ENCODE measurements at places on chromosomes 13 and 19.

- DNase-seq: no peak
Observed at GRCh38 chr13:101520672-101521071, 68.2 kb downstream of the ITGBL1 start.

- peak; percentile 53 for DNase-seq
Observed at GRCh38 chr13:48317511-48318376, 14.2 kb downstream of the RB1 start.

DNA sequence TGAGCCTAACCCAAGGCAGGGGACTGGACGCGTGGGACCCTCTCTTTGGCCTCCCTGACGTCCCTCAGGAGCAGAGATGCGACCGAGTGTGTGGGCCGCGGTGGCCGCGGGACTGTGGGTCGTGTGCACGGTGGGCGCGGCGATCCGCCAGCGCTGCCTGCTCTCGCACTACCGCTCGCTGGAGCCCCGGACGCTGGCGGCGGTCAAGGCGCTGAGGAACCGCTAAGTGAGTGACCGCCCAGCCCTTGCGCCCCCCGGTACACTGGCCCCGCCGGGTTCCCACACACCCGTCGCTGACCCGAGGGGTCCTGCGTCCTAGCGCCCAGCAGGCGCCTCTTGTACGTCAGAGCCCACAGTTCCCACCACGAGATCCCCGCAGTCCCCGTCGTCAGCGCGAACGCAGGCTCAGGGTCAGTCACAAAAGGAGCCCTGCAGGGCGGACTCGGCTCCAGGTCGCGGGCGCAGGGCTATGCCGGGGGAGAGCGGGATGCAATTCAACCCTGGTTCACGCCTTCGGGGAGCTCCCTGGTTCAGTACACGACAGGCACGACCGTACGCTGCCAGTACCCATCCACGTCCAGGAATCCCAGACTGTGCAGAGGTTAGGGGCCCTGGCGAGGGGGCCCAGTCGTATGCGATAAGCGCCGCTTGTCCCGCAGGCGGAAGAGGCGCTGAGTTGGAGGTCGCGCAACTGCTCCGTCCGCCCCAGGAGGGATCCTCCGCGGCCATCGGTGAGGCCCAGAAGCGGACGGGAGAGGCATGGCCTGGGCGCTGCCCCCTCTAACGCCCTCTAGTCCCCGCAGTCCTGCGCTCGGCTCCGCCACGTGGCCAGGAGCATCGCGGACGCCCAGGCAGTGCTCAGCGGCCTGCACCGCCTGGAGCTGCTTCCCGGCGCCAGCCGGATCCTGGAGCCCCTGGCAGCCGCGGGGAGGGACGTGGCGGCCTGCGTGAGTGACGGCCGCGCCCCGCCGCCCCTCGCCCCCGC is 3.6 kb upstream of the IFNL2 start:
- no peak for DNase-seq

DNA sequence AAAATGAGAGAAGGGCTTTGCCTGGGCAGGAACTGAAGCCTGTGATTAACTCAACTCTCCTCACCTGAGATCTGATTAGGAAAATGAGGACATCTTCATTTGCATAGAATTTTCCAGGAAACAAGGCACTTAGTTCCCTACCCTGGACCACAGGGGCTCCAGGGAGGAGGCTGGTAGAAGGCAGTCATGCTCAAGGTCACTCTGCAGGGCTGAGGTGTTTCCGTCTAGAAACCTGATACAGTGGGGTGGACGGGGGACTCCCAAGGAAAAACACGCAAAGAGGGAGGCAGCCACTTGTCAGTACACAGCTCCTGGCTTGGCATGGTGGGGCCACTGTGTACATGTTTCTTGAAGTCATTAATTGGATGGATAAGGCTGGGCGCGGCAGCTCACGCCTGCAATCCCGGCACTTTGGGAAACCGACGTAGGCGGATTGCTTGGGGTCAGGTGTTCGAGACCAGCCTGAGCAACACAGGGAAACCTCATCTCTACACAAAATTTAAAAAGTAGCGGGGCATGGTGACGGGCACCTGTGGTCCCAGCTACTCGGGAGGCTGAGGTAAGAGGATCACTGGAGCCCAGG is 6.0 kb downstream of the KLK14 start:
- DNase-seq: no peak

- DNase-seq: no peak
Observed at GRCh38 chr19:2834294-2834871, 6.9 kb upstream of the ZNF555 start.

GRCh38 chr19:1177322-1178114 is 3.5 kb upstream of the SBNO2 start:
- no peak for DNase-seq

- peak; percentile 56 for DNase-seq
Observed at GRCh38 chr13:43303033-43303729, 279.8 kb downstream of the DNAJC15 start.

- DNase-seq: no peak
Observed at GRCh38 chr13:32047793-32048192, 16.2 kb downstream of the FRY start.

DNA sequence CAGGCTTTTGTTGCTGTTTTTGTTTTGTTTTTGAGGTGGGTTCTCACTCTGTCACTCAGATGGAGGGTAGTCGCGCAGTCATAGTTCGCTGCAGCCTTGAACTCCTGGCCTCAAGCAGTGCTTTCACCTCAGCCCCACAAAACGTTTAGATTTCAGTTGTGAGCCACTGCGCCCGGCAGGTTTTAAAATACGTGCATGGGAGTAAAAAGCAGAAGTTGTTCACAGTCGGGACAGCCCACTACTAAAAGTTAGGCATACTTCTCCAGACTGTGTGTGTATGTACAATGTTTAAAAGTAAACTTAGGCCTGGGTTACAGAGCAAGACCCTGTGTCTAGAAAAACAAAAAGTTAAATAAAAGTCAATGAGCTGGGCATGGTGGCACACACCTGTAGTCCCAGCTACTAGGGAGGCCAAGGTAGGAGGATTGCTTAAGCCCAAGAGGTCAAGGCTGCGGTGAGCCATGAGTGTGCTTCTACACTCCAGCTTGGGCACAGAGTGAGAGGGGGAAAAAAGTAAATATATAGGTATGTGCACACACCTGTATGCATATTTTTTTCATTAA is 6.1 kb downstream of the SAFB start:
- DNase-seq: no peak

DNA sequence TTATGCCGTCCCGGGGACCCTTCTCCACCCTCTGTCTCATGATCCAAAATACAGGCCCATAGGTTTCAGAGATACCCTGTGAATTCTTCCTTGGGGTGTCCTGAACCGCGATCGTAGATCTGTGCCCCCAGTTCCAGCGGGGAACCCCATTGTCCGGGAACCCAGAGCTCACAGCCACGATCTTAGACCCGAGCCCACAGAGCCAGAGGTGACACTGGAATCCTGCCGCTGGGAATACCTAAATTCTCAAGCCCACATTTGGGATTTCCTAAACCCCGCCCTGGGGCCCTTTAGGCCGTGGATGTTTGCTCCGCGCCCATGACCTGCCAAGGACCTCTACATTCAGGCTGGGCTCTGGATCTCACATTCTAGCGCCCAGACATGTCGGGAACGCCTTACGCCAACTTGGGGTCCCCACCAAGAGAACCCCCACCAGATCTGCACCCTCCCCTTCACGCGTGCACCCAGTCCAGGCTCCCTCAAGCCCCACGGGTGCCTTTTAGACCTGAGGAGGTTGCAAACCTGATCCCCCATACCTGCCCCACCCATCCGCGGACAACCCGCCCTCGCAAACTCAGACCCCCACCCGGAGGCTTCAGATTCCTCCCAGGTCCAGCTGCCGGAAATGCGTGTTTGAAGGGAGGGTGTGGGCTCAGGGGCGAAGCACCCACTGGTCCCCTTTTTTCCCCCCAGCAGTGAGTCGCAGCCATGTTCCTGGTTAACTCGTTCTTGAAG is 605 bp downstream of the CAPNS1 start:
- DNase-seq: peak; percentile 58

GRCh38 chr13:112876305-112877000 is 92.6 kb upstream of the MCF2L start:
- peak; percentile 59 for DNase-seq

DNA sequence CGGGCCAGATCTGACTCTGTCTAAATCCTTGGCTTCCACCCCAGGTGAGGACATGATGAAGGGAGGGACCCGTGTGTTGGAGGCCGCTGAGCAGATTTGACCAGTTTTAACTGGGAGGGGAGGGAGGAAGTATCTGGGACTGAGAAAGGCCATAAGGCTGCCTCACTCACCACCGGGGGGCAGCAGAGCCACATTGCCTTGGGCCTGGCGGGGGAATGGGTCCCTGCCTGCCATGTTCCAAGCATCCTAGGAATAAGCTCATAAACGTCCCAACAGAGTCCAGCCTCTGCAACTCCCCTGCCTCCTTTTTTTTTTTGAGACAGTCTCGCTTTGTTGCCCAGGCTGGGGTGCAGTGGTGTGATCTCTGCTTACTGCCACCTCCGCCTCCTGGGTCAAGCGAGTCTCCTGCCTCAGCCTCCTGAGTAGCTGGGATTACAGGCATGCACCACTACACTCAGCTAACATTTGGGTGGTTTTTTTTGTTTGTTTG is 15.5 kb downstream of the MAST3 start:
- DNase-seq: peak; percentile 79

GRCh38 chr13:65508338-65508737 is 1721.8 kb downstream of the PCDH9 start:
- DNase-seq: no peak

DNA sequence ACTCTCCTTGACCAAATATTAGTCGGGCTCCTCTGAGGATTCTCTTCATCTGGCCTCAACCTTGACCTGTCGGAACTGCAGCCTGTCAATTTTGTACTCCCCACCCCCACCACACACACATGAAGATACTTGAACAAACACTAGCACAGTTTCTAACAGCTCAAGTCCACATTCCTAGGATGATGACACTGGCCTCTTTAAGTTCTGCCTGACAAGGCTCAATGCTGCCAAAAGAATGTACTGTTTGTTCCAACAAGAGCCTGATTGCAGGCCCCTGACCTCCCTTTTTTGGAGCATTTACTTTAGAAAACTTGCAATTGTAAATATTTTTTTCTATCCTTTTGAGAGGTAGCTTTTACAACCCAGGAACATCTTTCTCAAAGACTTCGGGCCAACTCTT is 169.2 kb upstream of the IRS2 start:
- DNase-seq: no peak

- no peak for DNase-seq
Observed at GRCh38 chr19:49975051-49975450, 14.1 kb upstream of the SIGLEC11 start.

DNA sequence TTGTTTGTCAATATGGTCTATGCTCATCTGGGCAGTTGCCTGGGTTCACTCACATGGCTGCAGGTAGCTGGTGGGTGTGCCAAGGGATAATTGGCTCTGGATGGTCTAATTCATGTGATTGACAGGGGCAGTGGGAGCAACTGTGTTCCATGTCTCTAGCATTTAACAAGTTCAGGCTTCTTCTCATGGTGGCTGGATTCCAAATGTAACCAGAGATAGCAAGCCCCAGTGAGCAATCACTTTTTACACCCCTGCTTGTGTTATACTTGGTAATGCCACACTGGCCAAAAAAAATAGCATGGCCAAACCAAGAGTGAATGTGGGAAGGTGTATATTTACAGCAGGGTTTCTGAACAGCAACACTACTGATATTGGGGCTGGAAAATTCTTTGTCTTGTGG is 89.6 kb upstream of the TNFSF11 start:
- no peak for DNase-seq

DNA sequence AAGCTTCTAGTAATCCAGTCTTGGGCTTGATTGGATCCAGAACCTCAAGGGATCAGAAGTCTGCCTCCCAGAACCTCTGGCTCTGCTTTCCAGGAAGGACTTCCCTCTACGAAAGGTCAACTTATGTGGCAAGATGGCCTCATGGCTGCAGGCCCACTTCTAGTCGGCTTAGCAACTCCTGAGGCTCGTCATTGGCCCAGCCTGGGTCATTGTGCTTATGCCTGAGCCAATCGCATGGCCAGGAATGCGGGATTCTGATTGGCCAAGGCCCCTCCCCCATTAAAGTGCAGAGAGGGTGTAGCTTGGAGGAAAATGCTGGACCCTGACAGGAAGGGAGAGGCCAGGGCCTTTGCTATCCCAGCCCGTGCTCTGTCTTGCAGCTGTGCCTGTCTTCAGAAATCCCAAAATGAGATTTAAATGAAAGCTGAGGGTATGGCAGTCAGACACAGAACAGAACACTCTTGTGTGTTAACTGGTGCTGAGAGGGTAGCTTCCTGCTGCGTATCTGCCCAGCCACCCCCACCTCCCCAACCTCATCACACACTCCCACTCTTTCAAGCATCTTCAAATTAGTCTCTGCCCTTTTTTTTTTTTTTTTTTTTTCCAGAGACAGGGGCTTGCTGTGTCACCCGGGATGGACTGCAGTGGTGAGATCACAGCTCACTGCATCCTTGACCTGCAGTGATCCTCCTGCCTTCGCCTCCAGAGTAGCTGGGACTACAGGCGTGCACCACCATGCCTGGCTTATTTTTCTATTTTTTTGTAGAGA is 5.5 kb upstream of the CCNE1 start:
- DNase-seq: peak; percentile 82

DNA sequence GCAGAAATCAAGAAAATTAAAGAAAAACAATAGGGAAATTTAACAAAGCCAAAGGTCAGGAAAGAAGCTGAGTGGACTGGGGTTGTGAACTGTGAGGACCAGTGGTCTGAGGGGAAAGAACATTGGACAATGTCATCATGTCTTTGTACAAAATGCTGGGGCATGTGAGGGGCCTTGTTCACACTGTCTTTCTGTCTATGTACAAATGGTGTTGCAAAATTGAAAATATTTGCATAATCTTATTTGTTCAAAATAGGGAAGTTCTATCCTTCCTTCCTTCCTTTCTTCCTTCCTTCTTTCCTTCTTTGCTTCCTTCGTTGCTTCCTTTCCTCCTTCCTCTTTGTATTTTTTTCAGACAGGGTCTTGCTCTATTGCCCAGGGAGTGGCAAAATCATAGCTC is 79.2 kb upstream of the SCEL start:
- DNase-seq: no peak

GRCh38 chr19:10554760-10555609 is 10.8 kb downstream of the KRI1 start:
- no peak for DNase-seq

GRCh38 chr13:56659041-56659471 is 481.7 kb upstream of the PRR20A start:
- DNase-seq: peak; percentile 49

- DNase-seq: peak; percentile 92
Observed at GRCh38 chr19:10836479-10837330, 693 bp upstream of the TMED1 start.

- no peak for DNase-seq
Observed at GRCh38 chr19:29260477-29261317, 47.7 kb upstream of the UQCRFS1 start.

GRCh38 chr13:106241974-106242953 is 293.2 kb downstream of the EFNB2 start:
- DNase-seq: no peak

DNA sequence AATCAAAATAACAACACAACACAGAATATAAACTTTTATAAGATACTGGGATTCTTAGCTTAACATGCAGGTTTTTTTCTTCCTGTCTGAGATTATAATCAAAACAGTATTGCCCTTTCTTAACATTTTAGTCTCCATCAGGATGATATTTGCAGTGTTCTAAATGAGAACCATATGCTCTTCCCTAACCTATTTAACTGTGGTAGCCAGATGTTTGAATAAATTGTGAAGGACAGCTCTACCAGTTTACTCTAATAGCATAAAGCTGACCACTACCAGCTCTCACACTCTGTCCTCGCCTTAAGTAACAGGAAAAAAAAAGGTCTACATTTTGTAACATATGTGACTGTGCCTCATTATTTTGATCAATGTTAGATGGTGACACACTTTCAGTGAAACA is 618.7 kb upstream of the SGCG start:
- DNase-seq: no peak
